ENCODE measurements at places on chromosomes 13 and 19.

GRCh38 chr13:23771956-23772355 is 117.2 kb downstream of the MIPEP start:
- no peak for DNase-seq

DNA sequence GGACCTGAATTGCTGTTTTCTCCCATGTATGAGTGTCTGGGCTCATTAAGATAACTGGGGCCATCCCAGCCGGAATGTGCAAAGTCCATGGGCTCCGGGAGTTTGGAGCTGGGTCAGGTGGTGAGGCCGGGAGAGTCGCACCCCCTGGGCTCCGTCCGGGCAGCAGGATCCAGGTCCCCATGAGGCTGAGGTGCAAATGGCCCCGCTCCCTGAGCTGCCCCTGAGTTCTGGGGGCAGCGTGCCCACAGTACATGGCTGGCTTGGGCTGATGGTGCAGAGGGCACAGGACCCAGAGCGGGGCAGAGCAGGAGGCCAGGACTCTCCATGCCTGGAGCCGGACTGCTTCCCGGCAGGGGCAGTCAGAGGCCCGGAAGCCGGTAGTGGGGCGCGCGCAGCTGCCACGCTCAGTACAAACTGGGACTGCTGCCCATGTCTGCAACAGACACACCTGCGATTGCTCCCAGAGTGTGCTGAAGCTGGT is 136.0 kb downstream of the KDM4B start:
- no peak for DNase-seq

GRCh38 chr13:109345433-109345941 is 440.9 kb downstream of the IRS2 start:
- no peak for DNase-seq

DNA sequence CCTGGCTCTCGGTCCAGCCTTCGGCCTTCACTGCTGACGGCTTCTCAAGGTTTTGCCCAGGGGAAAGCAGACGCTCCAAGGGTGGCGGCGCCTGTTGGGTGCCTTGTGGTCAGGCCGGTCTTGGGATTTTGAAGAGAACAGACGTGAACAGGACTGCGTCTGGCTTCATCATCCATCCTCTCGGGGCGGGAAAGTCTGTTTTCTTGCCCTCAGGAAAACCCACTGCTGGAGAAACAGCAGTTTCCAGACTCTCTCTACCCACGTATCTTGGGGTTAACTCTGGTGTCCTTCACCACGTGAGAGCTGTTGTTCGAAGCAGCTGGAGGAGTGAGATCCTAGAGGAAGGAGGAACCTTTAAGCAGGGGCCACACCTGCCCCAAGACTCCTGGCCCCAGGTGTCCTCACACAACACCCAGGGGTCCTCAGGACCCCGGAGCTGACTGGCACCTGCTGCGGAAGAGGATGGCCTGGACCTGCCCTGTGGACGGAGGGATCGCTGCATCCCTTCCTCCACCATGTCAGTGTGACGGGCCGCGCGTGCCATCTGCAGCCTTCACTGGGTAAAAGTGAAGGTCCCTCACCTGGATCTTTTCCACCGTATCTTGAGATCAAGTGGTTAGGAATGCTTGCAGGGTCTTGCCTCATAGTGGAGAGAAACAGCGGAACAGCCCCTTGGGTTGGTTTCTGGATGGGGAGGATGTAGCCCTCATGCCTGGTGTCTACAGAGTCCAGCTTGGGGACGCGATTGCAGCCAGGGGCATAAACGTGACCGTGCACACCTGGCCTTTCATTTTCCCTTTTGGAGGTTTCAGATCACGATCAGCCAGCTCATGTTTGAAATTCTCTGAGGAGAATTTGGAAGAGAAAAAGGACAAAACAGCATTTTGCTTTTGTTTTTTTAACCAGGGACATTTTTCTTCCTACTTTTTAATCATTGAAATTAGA is 69.5 kb upstream of the MCF2L start:
- DNase-seq = no peak

DNA sequence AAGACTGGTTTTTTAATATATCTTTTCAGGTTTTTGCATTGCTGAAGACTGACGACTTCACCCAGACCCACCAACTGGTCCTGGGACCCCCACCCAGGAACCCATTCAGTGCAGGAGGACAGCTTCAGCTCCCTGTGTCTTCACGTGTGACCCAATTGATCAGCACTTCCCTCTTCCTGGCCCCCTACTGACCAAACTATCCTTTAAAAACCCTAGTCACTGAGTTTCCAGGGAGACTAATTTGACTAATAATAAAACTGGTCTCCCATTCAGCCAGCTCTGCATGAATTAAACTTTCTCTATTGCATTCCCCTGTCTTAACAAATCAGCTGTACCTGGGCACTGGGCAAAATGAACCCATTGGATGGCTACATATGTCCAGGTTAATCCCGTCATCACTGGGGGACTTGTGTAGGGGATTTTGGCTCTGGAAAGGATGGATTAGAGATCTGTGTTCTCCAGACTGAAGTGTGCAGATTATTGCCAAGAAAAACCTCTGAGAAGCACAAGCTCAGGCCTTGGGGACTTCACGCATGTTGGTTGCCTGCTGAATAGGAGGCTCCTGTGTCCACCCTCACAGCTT is 16.3 kb upstream of the PARP4 start:
- no peak for DNase-seq
